Stimulated activated CD8-positive, alpha-beta memory T cell treated with anti-CD3 and anti-CD28 coated beads, Interleukin-4, amount 100 ng/mL, for 4 hours (primary cell): ENCODE measurements at places on chromosomes 1 and 21.

GRCh38 chr1:34002810-34003209 lies 138.9 kb downstream of the HMGB4 start:
- no peak for DNase-seq

GRCh38 chr1:228463009-228463558 lies 24.1 kb upstream of the RNF187 start:
- no peak for DNase-seq

DNA sequence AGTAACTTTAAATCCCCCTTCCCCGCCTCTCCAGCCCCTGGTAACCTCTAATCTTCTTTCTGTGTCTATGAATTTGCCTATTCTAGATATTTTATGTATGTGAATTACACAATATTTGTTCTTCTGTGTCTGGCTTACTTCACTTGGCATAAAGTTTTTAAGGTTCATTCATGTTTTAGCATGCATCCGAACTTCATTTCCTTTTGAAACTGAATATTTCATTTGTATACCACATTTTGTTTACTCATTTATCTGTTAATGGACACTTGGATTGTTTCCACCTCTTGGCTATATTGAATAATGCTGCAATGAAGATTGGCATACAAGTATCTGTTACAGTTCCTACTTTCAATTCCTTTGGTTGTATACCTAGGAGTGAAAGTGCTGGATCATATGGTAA lies 205.3 kb downstream of the TM2D1 start:
- DNase-seq = no peak

GRCh38 chr1:67236277-67236676 lies 70.0 kb downstream of the IL23R start:
- no peak for DNase-seq

DNA sequence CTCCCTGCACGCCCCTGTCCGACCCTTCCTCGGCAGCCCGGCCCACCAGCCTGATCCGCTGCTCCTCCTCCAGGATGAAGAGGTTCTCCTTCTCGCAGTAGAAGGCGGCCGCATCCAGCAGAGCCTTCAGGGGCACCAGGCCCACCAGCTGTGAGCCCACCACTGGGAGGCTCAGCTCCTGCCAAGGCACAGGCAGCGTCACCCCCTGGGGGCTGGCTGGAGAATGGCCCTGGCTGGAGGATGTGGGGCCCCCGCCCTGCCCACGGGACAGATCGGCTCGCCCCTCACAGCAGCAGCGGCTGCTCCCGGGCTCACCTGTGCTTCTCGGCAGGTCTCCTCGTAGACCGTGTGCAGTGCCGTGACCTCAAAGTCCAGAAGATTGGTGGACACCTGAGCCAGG lies 5.3 kb downstream of the FTCD start:
- no peak for DNase-seq

- no peak for DNase-seq
These were observed 54.0 kb upstream of the LRP8 start for GRCh38 chr1:53381790-53382401.

DNA sequence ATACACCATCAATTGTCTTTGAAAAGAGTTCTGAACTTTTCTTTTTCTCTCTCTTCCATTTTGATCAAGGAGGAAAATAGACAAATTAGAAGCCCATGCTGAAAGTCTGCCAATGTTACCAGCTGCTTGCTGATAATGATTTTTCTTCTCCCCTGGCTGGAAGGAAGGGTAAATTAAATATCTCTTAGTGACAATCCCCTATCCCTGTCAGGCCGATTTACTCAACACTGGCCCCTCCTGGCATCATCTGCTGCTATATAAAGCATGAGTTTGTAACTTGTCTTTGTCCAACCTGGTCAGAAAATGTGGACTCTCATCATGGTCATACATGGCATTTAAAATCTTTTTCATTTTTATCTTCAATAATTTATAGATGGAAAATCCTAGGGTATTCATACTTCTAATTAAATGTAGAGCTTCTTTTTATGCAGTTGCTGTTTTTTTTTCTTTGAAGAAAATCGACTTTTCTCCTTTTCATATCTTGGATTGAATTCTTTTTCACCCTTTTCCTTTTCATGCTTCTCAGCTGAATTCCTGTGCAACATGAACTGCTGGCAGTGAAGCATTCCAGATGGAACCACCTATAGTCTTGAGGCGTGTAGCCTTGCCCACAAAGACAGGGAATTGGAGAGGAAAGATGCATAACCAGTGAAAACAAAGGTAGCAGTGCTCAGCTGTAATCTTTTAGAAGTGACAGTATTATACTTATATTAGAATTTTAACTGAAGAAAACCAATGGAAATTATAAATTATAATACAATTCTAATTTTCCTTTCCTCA lies 214.7 kb upstream of the PTGFR start:
- DNase-seq = no peak

GRCh38 chr1:217681806-217682205 lies 50.7 kb downstream of the SPATA17 start:
- no peak for DNase-seq

DNA sequence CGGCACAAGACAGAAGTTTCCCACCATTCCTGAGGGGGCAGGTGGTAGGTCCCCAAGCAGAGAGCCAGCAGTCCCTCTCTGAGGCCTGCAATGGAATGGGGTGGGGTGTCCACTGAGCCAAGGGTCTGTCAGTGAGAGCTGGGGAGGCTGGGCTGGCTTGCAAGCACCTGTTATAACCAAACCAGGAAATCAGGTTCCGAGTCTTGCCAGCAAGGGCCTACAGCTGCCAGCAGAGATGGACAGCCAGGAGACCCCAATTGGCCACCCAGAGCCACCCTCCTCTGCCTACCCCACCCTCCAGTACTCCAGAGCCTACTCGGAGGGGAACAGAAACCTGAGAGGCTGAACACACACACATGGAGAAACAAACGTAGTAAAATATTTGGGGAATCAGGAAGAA lies 32.2 kb downstream of the PSEN2 start:
- no peak for DNase-seq

- DNase-seq = no peak
These were observed 30.4 kb downstream of the ATP2B4 start for GRCh38 chr1:203656796-203657747.

DNA sequence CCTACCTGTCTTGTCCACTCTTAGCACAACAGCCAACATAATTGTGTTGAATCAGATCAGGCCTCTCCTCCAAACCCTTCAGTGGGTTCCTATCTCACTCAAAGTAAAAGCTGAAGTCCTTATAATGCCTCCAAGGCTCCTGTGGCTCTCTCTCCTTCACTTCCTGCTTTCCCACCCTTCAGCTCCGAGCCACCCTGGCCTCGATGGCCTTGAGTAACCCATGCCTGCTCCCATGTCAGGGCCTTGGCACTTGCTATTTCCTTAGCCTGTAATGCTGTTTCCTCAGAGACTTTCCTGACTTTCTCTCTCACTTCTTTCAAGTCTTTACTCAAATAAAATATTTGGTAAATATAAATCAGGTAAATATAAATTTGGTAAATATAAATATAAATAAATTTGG lies 8.1 kb upstream of the PLEKHM2 start:
- no peak for DNase-seq

- no peak for DNase-seq
These were observed 17.2 kb downstream of the PARP1 start for GRCh38 chr1:226390681-226391080.

- DNase-seq = no peak
These were observed 21.7 kb downstream of the ZBTB37 start for GRCh38 chr1:173889885-173890284.

DNA sequence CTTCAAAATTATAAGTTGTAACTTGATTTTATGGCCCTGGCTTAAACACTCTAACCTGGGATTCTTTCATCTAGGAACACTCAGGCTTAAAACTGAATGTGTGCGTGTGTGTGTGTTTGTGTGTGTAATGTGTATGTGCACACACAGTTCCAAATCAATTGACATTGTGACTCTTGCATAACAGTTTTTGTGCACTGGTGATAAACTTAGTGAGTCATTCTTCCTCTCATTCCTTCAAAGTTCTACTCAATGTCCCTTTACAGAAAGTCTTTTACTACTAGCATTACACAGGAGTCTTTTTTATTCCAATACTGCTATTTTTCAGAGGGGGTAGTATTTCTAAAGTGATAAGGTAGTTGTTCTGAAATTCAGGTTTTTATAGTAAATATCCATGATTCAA lies 943.6 kb downstream of the KCNT2 start:
- no peak for DNase-seq

DNA sequence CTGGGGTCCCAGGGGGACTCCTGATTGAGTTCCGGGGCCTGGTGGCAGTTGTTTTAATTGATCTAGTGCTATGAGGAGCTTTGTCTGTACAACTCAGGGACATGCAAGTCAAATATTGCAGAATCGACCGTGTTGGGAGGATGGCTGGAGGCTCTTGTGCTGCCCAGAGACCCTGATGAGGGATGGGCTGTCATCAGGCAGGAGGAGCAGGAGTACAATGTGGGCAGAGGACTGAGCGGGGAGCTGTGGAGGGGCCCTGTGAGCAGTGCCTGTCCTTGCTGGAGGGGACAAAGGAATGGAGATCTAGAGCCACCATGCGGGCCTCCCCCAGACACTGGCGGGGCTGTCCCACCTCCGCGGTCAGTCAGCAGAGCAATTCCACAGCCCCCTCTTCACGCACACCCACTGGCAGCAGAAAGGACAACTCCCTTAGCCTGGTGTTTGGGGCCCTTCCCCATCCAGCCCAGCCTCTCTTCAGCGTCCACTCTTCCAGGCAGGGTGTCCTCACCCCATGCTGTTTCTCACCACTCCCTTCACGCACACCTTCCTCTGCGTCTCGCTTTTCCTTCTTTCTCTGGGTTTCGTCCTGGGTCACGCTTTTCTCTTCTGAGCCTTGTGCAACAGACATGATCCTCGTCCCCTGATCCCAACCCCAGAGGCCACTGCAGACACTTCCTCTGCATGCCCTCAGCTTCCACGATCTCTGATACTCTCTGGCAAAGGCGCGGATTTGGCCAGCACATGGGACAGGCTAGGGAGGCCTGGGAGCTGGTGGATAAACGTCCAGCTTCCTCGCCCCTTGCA lies 122.6 kb downstream of the GRIK3 start:
- DNase-seq = no peak

DNA sequence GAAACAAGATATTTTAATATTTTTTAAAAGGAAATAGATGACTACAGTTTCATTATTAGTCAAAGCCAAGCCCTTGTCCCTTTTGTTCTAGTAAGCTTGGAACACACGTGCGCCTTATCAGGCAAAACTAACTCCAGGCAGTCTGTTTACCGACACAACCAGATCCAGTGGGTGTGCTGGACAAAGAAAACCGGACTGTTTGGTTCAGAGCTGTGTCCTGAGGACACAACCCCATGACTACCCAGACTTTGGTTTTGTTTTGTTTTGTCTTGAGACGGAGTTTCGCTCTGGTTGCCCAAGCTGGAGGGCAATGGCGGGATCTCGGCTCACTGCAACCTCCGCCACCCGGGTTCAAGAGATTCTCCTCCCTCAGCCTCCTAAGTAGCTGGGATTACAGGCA lies 13.9 kb upstream of the RHOU start:
- DNase-seq = no peak

- no peak for DNase-seq
These were observed 7.2 kb upstream of the VSIG8 start for GRCh38 chr1:159869607-159870006.

DNA sequence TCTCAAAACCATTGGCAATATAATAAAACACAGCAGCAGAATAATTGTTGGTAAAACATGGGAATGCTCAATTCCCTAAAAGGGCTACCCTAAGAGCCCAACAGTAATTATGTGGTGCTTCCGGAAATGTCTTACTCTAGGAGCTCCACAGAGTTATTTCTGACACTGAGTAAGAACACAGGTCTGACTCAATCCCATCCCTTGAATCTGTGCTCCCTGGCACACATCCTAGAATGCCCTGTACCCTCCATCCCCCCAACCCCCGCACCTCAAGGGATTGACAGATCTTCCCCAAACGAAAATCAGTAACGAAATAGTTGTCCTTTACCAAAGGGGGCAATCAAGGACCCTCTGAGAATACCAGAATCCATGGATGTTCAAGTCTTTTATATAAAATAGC lies 71.9 kb downstream of the SMYD2 start:
- no peak for DNase-seq

DNA sequence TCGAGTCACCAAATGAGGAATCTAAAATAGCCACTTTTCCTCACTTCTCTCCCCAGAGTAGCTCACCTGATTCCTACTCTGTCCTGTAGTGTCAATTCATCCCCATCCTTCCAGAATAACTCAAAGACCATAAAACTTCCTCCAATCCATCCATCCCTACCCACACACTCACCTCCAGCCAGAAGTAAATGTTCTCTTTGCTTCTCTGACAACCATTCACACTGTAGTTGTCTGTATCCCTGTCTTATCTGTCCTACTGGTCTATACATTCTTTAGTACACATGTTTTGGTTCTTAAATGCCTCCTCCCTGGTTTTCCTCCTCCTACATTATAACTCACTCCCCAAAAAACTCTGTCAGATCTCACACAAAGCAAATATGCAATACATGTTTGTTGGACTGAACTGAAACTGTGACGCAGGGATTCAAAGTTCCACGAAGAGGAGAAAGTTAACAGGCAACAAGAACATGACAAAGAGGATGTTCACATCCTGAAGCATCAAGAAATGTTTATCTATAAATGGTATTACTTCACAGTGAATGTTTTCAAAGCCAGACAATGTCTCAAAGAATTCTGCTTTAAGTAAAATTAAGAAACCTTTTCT lies 11.0 kb downstream of the TP53BP2 start:
- DNase-seq = no peak

GRCh38 chr1:3620708-3621107 lies 4.1 kb upstream of the TPRG1L start:
- DNase-seq = no peak

DNA sequence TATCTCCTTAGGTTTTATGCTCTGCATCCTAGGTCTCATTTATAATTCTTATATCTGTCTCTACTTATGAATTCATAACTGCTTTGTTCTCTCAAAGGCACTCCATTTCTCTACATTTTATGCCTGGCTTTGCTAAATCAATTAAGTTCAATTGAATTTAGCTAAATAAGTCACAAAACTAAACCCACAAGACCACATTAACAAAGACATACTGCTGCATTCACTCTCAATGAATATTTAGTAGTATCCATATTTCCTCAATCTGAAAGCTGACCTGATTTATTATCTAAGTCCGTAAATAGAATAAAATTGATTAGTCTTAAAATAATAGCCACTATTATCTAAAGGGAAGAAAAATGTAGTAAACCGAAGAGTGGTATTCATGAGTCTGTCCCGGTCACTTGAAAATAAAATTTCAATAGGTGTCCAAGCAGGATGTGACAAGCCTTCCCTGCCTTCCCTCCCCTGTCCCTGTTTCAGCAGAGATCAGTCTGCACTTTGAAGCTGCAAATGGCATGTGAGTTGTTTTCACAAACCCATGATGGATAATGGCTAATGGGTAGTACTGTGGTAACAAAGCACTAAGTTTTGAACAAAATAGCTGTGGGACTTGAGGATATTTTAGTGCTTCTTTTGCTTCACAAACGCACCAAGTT lies 295.0 kb upstream of the NCAM2 start:
- no peak for DNase-seq

DNA sequence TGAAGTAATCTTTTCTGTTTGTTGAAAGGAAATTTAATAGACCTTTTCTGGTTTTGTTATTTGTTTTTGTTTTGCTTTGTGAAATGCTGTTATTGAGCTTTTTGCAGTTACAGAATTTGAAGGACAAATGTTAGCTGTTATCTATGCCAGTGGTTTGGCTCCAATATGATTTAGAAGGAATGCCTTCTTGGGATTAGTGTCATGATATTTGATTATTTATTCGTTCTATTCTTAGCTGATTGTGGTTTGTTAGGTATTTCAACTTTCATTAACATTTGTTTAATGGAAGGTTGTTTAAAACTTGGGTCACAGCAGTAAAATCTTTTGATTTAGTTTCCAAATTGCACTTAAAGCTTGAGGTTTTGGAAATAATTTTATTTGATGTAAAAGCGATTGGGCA lies 33.5 kb downstream of the ADGRL2 start:
- no peak for DNase-seq

- no peak for DNase-seq
These were observed 6.3 kb upstream of the ZSCAN20 start for GRCh38 chr1:33466159-33466558.
